ENCODE measurements at places on chromosomes 1 and 21.

DNA sequence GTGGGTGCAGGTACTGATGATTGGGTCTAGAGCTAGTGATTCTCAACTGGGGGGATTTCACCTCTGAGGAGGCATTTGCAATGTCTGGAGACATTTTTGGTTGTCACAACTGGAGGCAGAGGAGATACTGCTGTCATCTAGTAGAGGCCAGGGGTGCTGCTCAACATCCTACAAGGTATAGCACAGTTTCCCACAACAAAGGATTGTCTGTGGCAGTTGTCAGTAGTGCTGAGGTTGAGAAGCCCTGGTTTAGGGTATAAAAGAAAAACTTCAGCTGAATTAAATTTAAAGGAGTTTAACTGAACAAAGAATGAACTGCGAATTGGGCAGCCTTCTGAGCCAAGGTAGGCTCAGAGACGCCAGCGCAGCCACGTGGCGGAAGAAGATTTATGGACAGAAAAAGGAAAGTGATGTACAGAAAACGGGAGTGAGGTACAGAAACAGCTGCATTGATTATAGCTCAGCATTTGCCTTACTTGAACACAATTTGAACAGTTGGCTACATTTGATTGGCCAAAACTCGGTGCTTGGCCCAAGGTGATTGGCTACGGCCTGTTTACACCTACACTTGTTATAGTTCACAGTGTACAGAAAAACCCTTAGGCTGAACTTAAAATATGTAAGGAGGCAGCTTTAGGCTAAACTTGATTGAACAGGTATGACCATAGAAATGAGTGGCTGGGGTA is 40.4 kb downstream of the MPZL1 start:
- no peak for DNase-seq

GRCh38 chr1:100835866-100836842 is 58.5 kb downstream of the EXTL2 start:
- DNase-seq: no peak

- DNase-seq: no peak
These were observed 99.1 kb downstream of the MRPL37 start for GRCh38 chr1:54299037-54299436.

GRCh38 chr1:47241114-47242113 is 9.4 kb upstream of the TAL1 start:
- no peak for DNase-seq

DNA sequence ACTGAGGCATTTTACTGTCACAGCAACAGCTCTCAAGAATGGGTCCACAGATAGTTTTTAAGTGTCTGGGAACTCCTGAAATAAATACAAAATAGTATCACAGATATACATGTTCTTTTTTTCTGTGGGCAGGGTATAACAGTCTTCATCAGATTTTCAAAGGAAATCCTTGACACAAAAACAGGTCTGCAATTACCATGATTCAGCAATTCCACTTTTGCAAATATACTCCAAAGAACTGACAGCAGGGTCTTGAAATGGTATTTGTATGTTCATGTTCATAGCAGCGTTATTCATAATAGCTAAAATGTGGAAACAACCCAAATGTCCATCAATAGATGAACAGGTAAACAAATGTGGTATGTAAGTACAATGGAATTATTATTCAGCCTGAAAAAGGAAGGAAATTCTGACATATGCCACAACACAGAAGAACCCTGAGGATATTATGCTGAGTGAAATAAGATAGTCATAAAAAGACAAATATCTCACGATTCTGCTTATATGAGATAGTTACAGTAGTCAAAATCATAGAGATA is 85.0 kb downstream of the EPS15 start:
- DNase-seq: no peak

- DNase-seq: no peak
These were observed 477.1 kb downstream of the LMO4 start for GRCh38 chr1:87805666-87806378.

- DNase-seq: no peak
These were observed 48.7 kb upstream of the KIF1B start for GRCh38 chr1:10161541-10162290.

DNA sequence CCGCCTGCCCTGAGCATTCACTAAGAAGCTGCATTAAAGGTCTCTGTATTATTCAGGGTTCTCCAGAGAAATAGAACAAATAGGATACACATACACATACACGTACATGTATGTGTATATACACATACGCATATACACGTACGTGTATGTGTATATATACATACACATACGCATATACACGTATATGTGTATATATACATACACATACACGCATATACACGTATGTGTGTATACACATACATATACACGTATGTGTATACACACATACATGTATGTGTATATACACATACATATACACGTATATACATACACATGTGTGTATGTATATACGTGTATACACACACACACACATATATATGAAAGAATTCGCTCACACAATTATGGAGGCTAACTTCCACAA is 108.9 kb upstream of the BARHL2 start:
- no peak for DNase-seq

GRCh38 chr1:91685994-91686393 is 185.3 kb downstream of the CDC7 start:
- DNase-seq: no peak

DNA sequence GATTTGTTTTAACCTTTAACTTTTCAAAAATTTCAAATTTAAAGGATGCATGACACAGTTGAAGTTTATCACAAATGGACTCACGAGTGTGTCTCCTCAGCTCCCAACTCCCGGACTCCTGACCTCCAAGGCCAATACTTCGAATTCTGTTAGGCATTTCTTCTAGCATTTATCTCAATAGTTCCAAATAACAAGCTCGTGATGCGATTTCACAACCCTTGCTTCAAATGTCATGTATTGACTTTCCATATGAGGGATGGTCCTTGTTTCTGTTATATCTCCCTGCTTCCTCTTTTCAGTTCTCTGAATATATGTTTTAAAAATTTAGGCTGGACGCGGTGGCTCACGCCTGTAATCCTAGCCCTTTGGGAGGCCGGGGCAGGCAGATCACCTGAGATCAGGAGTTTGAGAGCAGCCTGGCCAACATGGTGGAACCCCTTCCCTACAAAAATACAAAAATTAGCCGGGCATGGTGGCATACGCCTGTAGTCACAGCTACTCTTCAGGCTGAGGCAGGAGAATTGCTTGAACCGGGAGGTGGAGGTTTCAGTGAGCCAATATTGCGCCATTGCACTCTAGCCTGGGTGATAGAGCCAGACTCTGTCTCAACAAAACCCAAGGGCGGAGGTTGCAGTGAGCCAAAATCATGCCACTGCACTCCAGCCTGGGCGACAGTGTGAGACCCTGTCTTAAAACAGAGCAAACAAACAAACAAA is 52.0 kb upstream of the TINAGL1 start:
- DNase-seq: no peak

DNA sequence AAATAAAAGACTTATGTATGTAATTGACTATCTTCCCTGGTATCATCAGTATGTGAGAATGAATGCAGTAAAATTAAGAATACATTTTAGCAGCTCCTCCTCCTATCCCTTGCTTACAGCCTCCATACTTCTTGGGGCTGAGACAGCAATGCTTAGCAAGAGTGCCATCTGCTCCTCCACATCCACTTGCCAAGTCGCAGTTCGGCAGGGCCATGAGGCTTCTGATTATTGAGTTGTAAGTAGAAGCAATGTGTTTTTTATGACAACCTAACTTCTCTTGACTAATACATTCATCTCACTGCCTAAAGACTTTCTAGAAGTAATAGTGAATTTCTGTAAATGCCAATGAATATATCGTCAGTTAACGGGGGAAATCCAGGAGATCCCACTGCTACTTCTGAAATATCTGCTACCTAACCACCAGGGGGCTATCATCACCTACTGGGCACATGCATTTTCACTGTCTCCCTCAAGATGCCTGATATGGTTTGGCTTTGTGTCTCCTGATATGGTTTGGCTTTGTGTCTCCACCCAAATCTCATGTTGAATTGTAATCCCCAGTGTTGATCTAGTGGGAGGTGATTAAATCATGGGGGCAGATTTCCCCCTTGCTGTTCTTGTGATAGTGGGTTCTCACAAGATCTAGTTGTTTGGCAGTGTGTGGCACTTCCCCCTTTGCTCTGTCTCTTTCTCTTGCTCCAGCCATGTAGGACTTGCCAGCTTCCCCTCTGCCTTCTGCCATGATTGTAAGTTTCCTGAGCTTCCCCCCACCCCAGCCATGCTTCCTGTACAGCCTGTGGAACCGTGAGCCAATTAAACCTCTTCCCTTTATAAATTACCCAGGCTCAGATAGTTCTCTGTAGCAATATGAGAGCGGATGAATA is 59.6 kb downstream of the EXTL2 start:
- no peak for DNase-seq

- no peak for DNase-seq
These were observed 58.5 kb downstream of the SLC25A24 start for GRCh38 chr1:108141621-108142020.

DNA sequence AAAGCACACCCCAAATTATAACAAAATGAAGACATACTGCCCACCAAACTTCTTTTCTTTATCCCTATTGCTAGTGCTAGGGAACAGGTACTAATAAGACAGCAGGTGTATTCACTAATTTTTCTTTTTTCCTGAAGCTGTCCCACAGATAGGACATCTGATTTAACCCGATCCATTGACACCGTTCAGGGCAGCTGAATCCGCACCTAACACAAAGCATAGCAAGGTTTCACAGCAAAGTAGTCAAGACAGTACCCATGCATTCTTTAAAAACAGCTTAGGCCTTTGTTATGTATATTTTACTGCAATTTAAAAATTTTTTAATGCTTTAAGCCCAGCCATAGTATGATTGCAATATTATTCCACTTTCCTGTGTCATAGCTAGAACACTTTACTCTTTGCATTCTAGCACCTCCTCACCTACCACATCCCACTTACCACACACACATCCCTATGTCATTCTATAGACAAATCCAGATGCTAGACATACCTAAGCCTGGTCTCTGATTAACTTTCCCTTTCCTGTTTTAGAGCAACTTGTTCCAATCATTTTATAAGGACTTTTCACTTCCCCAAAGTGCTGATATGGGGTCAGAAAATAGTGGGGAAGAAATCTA is 40.4 kb downstream of the GATAD2B start:
- DNase-seq: no peak

GRCh38 chr1:99456536-99456935 is 189.4 kb upstream of the PALMD start:
- no peak for DNase-seq

GRCh38 chr1:233443040-233443760 is 115.7 kb downstream of the MAP3K21 start:
- no peak for DNase-seq

- DNase-seq: no peak
These were observed 7.4 kb upstream of the CAMTA1 start for GRCh38 chr1:6777813-6778212.

DNA sequence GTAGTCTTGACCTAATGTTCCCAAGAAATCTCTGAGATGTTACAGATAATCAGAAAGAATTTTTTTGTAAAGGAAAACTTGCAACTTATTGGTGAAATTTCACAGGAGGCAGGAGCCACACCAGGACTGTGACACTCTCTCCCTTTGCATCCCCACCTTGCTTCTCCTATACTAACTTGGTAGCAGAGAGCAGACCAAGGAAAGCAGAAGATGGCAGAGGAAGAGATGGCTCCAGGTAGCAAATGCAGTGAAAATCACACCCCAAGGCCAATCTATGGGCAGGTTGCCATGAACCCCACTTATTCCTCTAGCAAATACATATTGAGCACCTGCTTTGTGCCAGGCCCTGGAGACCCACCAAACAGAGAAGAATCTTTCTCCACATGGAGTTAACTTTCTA is 303.4 kb upstream of the C1orf174 start:
- no peak for DNase-seq

- no peak for DNase-seq
These were observed 14.1 kb downstream of the DNASE2B start for GRCh38 chr1:84412316-84412942.

DNA sequence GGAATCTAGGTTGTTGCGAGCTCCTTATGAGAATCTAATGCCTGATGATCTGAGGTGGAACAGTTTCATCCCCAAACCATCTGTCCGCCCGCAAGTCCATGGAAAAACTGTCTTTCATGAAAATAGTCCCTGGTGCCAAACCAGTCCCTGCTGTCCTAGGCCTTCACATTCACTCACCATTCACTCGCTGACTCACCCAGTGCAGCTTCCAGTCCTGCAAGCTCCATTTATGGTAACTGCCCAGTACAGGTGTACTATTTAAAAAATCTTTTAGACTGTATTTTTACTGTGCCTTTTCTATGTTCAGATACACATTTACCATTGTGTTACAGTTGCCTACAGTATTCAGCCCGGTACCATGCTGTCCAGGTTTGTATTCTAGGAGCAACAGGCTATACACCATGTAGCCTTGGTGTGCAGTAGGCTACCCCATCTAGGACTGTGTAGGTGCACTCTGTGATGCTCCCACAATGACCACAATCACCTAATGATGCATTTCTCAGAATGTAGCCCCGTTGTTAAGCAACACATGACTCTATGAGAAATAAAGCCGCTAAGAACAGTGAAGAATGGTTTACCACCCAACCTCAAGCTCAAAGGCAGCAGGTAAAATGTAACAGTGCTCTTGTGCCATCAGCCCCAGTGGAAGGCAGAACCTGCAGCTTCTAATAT is 2.4 kb downstream of the ECHDC2 start:
- no peak for DNase-seq

DNA sequence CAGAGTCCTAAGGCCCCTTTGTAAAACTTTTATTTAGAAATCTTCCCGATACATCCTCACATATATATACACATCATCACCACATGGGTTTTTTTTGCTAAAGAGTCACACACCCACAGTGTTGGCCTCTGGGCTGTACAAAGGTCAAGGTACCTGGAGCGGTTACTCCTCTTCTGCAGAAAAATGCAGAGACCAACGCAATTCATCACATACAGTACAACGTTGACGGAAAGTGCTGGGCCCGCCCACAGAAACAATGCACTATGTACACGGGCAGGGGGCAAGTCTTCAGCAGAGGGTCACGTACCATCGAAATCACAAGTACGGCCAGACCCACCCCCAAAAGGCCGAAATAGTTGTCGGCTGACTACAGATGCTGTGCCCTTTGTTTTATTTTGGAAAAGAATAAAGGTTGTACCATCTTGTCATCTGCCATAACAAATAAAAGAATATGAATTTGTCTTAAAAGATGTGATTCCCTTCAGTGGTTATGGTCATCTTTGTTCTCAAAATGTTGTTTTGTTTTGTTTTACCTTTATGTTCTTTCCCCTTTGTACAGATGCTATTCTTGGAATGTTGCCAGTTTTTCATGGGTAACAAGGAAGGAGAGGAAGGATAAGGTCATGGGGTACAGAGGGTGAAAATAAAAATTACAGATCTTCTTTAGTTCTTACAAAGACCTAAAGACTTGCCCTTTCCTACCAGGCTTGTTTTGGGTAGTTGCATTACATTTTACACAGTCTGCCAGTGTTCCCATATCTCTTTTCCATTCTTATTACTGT is 15.6 kb downstream of the TAL1 start:
- no peak for DNase-seq

DNA sequence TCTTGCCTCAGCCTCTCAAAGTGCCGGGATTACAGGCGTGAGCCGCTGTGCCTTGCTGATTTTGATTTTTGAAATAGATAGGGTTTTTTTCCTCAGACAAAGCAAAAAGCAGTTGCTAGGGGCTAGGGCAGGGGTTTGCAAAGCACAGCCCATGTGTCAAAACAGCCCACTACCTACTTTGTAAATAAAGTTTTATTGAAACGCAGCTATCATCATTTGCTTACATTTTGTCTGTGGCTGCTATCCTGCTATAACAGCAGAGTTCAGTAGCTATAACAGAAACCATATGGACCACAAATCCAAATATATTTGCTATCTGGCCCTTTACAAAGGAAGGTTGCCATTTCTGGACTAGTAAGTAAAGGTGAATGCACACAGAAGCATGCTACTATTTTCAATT is 44.8 kb downstream of the NUF2 start:
- DNase-seq: no peak

- no peak for DNase-seq
These were observed 40.7 kb downstream of the SIPA1L2 start for GRCh38 chr1:232589111-232589811.

Data from T-helper 22 cell (primary cell).